ENCODE measurements at places on chromosomes 4 and X.

DNA sequence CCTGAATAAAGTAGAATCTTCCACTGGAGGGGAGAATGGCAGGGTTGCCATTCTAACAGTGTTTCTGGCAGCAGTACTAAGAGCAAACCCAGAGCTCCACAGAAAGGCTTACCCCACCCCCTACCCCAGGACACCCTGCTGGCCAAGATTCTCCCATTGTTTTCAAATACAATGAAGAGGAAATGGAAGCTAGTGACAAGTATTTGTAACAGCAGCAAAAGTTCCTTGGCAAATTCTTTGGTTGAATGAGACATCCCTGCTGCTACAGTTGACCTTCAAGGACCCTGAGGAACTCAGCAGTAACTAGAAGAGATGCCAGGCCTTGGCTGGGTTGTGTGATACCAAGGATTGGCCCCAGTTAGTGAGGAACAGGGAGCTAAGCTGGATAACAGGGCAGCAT, 124.2 kb upstream of the DGKK start:
- no peak for DNase-seq

DNA sequence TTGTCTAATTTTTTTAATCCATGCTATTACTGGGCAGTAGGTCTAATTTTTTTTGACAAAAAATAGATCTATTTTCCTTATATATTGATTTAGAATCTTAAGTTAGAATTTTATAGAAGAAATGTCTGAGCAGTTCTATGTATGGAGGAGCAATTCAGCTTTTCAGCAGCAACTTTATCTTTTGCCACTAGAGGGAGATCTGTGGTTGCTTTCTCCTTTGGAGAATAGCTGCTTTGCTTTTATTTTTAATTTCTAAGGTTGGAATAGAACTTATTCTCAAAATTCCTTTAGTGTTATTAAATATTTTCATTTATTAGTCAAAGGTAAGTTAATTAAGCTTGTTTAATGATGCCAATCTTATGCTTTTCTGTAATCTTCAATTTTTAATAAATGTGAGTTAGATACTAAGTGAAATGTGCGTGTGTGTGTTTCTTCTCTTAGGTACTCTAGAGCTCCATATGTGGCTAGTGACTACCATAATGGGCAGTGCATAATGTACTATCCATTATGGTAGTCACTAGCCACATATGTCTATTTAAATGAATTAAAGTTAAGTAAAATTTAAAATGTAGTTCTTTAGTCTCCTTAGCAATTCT, 29.3 kb downstream of the FAM199X start:
- no peak for DNase-seq

DNA sequence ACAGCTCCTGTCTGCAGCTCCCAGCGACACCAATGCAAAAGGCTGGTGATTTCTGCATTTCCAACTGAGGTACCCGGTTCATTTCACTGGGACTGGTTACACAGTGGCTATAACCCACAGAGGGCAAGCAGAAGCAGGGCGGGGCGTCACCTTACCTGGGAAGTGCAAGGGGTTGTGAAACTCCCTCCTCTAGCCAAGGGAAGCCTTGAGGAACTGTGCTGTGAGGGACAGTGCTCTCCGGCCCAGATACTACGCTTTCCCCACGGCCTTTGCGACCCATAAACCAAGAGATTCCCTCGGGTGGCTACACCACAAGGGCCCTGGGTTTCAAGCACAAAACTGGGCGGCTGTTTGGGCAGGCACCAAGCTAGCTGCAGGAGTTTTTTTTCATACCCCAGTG, 218.9 kb downstream of the PPP3CA start:
- no peak for DNase-seq

GRCh38 chrX:87403551-87403950, 114.1 kb upstream of the KLHL4 start:
- DNase-seq: no peak
